ENCODE measurements at places on chromosomes 7 and 10.

DNA sequence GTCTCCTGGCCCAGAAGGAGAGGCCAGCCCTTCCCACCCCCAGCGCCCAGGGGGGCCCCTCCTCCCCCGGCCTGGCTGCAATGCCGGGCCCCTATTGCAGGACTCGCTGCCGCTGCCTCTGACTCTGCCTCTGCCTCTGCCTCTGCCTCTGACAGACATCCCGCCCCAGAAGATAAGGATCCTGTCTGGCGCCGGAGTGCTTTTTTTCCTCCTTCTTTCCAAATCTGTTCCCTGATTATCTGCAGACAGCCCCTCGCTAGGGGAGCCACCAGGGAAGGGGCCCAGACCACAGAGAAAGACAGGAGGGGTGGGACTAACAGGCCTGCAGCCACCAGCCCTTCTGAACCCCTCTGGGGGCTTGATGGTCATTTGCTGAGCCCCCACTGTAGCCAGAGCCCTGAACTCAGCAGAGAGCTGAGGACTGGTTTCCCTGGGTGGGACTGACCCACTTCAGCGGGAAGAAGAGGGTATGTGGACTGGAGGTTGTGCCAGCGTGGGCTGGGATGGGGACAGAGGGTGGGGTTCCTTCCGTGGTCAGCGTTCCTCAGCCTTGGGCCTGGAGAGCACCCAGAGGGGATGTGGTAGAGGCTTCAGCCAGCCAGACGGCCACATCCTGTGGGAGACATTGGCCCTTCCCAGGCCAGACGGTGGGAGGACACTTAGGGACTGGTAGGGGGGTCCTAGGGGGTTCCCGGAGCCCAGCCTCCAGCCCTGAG is 22.8 kb downstream of the UNC5B start:
- DNase-seq = no peak

- DNase-seq = no peak
Observed at GRCh38 chr10:79250259-79250658, 97.0 kb upstream of the PPIF start.

DNA sequence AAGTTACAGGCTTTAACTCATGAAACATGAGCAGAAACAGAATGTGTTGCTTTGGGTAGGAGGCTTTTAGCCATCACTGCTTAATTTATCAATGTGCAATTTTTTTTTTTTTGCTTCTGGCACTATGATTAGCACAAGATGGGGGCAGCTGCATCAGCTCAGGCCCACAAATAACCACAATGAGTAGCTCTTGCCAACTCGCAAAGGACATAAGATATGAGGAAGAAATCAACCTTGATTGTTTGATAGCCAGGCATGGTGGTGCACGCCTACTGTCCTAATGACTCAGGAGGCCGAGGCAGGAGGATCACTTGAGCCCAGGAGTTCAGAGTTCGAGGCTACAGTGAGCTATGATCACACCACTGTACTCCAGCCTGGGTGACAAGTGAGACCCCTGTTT is 12.3 kb downstream of the NOD1 start:
- no peak for DNase-seq

- DNase-seq = no peak
Observed at GRCh38 chr10:124119946-124120345, 26.5 kb upstream of the CHST15 start.

GRCh38 chr7:82179311-82179710 is 264.3 kb downstream of the CACNA2D1 start:
- DNase-seq = no peak

DNA sequence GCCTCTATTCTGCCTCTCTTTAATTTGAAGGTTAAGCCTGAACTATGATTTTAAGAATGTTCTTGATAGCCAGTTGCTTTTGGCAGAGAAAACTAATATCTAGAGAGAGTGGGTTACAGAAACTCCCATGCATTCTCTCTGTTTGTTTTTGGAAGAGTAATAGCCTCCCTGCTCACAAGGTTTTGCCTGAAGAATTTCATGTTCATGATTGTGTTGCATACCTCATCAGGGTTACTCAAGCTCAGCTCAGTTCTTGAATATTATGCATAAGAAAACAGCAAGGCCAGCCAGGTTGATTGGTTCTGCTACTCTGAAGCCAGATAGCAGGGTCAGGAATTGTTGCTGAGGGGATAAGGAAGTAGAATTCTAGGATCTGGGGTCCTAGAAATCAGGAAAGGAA is 137.4 kb downstream of the MDFIC start:
- no peak for DNase-seq

GRCh38 chr10:1162481-1163203 is 106.5 kb downstream of the WDR37 start:
- no peak for DNase-seq

DNA sequence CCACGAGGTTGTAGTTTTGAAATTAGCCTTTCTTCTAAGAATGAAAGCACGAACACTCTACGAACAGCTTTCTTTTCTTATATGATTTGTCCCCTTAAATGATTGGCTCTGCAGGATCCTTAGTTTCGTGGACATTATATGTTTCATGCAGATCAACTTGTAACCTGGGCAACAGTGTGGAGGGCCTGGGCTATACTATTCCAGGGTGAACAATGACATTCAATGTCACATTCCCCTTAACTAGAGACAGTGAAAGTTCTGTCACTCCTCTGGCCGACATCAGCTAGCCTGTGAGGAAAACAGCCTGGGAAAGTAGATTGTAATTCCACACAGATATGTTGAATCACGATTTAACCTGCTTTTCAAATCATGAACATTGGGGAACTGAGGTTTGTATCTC is 23.4 kb downstream of the TAS2R16 start:
- no peak for DNase-seq

DNA sequence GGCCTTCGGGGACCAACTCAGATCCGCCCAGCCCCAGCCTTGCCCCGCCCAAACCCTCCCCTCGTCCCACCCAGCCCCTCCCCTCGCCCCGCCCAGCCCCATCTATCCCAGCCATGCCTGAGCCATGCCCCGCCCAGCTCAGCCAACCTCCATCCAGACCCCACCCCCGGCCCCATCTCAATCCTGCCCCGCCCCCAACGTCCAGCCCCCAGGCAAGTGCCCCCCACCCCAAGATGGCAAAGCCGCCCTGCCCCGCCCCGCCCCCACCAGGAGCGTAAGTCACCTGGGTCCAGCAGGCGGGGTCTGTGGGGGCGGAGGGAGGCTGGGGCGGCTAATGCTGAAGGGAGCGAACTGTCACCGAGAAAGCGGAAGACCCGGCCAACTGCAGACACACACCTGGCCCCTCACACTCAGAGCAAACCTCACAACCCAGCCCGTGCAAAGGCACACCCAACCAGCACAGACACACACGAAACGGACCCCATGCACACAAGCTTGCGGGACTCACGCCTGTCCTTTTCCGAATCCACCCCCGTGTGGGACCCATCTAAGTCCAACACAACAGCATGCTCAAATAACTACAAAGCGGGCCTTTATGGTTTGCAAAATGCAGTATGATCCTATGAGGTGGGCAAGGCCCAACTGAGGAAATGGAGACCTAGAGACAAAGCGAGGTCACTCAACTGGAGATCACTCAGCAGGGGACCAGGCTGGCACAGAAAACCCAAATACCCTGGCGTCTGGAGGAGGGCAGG is 11.5 kb upstream of the OGA start:
- no peak for DNase-seq

GRCh38 chr7:1382553-1383397 is 76.5 kb downstream of the MICALL2 start:
- no peak for DNase-seq

GRCh38 chr10:14875941-14876340 is 2.7 kb upstream of the SUV39H2 start:
- no peak for DNase-seq

GRCh38 chr10:117731121-117731791 is 188.7 kb downstream of the EMX2 start:
- no peak for DNase-seq

DNA sequence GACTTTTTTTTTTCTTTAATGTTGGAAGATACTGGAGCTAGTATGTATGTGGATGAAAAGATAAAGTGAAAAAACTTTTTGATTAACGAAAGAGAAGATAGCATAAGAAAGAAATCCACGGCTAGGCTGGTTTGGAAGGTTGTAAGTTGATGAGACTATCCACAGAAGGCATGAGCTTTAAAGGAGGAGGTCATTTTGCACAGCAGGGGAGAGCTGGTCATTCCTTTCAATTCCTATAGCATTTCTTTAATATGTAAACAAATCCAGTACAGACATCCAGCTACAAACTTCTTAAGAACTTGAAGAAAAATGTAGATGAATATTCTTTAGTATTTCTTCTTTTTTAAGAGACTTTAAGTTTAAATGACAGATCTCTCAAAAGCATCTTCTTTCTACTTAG is 281.3 kb downstream of the CACNA2D1 start:
- DNase-seq = no peak

DNA sequence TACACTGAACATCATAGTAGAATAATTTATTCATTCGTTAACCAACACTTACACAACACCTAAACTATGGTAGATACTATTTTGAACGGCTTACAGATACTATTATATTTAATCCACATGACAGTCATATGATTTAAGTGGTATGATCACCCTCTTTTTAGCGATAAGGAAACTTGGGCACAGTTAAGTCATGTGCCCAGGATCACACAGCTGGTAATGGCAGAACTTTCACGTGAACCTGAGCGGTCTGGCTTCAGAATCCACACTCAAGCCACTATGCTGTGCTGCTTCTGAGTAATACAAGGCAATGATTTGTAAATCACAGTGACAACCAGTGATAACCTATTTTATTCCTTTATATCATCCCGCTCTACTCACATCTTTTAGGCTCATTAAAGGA is 99.1 kb downstream of the CELF2 start:
- no peak for DNase-seq

GRCh38 chr10:24255881-24256311 is 47.0 kb downstream of the KIAA1217 start:
- DNase-seq = no peak

- DNase-seq = no peak
Observed at GRCh38 chr7:129864042-129864441, 88.7 kb downstream of the UBE2H start.

GRCh38 chr10:104622598-104623209 is 18.4 kb upstream of the SORCS3 start:
- DNase-seq = no peak

DNA sequence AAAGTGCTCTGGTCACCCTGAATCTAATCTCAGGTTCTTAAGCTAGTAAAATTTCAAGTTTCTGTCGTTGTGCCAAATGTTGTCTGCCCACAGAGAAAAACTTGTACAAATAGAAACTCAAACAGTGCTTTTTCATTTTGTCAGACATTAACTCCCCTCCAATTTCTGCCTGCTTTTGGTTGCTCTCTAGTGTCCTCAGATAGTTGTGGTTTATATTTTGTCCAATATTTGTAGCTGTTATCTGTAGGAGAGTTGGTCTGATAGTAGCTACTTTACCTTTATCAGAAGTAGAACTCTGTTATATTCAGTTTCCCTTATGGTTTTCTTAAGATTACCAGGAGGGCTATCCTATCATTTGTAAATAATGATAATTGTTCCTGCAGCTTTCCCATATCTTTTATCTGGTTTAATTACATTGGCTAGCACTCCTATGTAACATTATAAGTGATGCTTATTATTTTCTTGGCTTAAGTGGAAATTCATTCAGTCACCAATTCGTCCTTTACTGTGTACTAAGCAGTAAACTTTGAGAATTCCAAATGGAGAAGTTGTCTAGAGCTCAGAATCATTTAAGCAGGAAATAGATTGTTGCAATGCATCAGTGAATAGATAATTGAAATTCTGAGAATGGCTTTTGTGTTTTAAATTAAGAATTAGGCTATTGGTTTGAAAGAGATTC is 91.0 kb downstream of the ANKIB1 start:
- no peak for DNase-seq

GRCh38 chr7:135414850-135415439 is 95.0 kb downstream of the CNOT4 start:
- DNase-seq = no peak

DNA sequence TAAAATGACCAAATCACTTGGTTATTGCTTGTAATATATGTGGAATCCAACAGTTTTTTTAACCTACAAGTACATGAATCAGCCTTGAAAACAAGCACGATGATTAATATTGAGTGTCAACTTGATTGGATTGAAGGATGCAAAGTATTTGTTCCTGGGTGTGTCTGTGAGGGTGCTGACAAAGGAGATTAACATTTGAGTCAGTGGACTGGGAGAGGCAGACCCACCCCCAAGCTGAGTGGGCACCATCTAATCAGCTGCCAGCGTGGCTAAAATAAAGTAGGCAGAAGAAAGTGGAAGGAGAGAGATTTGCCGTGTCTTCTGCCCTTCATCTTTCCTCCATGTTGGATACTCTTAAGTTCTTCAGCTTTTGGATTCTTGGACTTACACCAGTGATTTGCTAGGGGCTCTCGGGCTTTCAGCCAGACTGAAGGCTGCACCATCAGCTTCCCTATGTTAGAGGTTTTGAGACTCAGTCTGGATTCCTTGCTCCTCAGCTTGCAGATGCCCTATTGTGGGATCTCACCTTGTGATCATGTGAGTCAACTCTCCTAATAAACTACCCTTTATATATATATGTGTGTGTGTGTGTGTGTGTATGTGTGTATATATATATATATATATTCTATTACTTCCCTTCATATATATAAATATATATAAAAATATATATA is 118.4 kb upstream of the WDR11 start:
- no peak for DNase-seq

- DNase-seq = no peak
Observed at GRCh38 chr10:34224639-34225038, 590.5 kb downstream of the PARD3 start.

GRCh38 chr7:129713544-129713943 is 102.0 kb downstream of the NRF1 start:
- no peak for DNase-seq

- DNase-seq = no peak
Observed at GRCh38 chr10:116866987-116867595, 17.8 kb downstream of the ENO4 start.

GRCh38 chr10:75244487-75245353 is 9.0 kb upstream of the COMTD1 start:
- no peak for DNase-seq

DNA sequence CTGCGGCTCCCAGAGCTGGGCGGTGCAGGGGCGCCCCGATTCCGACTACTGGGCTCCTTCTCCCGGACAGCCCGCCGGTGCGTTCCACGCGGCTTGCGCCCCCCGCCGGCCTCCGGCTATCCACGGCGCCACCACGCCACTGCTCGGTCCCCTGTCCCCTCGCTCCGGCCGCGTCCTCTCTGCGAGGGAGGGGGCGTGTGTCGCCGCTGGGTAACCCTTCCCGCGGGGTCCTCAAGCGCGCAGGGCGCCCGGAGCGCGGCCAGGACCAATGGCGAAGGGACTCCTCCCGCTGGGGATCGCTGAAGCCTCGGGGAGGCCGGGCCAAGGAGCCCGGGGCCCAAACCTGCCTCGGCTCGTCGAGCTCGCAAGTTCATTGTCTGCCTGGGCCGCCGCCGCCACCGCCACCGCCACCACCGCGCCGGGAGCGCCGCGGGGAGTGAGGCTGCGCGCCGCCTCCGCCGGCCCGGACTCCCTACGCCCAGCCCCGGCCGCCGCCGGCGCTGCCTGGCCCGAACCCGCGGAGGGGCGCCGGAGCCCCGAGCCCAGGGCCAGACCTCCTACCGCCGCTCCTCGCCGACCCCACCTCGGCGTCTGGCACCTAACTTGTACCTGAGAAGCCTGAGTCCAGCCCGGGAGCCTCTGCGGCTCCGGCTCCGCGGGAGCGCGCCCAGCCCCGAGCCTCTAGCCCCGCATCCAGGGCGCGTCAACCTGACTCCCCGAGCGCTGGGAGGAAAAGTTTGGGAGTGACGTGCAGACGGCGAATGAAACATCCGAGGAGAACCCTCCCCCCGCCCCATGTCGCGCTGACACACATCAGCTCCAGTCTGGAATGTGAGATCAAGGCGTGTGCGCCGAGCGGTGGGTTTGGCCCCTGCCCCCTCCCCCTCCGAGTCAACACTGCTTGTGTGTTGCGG is at the start of gene CHST15:
CHST15 (minus strand) TSS at position 739 of the 914 bp plus-strand sequence. CDS start 47,386 bp downstream, outside the sequence.
- no peak for DNase-seq

- DNase-seq = no peak
Observed at GRCh38 chr10:112815269-112816032, 134.6 kb upstream of the TCF7L2 start.

Data from cortex of kidney (tissue), 1 donor.